ENCODE measurements at places on chromosomes 3 and 15. TPM values are rescaled to one million over a fixed set of nuclear protein-coding genes. Genes with fewer than 3 reads are reported as not detected.

DNA sequence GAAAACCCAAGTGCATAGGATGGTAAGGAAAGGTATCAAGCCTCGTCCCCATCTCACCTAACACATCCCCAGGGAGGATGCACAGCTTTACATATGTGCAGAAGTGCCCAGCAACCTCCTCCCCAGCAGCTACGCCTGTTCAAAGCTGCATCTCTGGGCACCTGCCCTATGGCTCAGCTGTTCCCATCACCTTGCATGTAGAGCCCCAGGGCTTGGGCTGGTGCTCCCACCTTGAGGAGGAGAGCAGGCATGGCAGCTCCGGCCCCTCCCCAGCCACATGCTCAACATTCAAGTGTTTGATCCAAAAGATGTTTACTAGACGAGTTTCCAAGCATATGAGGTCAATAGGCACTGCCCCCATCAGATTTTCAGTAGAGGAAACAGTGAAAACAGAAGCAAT is 173.5 kb downstream of the ATP10A start:
- H3K4me1 ChIP-seq = peaks cover 7% of the 10 kb centered on the region
- DNase-seq = no peak
- H3K27ac ChIP-seq = no peak overlapping the region
- no peaks in the 10 kb centered on the region for H3K36me3 ChIP-seq

DNA sequence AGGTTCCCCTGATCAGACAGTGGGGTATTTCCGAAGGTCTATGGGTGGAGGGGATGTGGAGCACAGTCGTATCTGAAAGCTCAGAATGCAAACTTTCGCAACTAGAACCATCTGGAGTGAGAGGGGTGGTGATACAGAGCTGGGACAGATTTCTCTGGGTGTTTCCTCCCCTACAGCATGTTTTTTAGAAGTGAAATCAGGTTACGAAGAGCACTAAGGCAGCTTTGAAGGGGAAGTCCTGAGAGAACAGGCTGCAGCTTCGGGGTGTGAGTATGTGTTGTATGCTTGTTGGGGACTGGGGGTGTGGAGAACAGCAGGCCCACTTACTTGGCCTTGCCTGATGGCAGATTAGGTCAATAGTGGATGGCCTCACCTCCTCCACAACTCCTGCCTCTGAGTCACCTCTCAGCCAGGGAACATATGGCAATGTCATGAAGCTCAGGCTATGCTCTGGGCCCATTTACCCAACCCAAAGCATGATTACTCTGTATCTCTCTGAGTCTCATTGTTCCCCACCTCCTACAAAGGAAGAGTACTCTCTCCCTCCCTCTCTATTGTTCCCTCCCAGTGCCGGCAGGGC is 107.2 kb upstream of the RASGRP1 start:
- no peak for DNase-seq
- H3K4me1 ChIP-seq = no peaks in the 10 kb centered on the region
- H3K27ac ChIP-seq = no peak overlapping the region
- no peaks in the 10 kb centered on the region for H3K36me3 ChIP-seq

- no peak for DNase-seq
- H3K27me3 ChIP-seq = no peaks in the 10 kb centered on the region
- peaks cover 45% of the 10 kb centered on the region for H3K4me1 ChIP-seq
- H3K27ac ChIP-seq = peak overlapping the region; percentile 59
Measured at GRCh38 chr15:90413411-90414379, 25.7 kb downstream of the IQGAP1 start.

DNA sequence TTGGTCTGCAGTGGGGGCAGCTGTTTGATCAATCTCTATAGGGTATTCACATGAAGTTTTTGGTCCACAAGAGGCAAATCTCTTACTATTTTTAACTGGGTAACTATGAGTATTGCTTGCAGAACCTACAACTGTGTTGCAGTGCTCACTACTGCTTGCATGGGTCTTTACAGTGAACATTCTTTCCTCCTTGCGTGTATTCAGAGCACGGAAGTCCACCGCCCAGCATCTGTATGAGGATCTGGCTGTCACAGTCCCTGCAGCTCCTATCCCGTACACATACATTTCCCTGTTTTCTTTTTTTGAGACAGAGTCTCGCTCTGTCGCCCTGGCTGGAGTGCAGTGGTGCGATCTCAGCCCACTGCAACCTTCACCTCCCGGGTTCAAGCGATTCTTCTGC is 449.9 kb downstream of the FGF12 start:
- no peak overlapping the region for H3K27ac ChIP-seq
- H3K27me3 ChIP-seq = no peaks in the 10 kb centered on the region
- H3K36me3 ChIP-seq = no peaks in the 10 kb centered on the region
- no peaks in the 10 kb centered on the region for H3K4me1 ChIP-seq
- H3K4me3 ChIP-seq = no peak overlapping the region

DNA sequence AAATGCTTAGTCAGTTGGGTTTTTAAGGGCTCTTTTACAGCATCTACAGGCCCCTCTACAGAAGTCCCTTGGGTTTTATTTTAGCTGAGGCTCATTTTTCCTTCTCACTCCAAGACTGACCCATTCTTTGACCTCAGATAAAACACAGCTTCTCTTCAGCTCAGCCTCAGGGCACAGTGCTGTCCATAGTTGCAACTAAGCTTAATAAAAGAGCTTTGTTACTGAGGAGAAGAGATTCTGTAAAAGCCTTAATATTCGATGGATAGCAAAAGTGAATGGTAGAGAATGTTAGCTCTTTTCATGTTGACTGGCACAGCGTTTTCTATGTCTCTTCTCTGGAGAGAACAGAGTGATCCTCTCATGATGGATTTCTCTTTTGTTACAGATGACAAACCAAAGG is 277.9 kb downstream of the BBX start:
- peaks cover 9% of the 10 kb centered on the region for H3K4me1 ChIP-seq
- no peak overlapping the region for H3K27ac ChIP-seq
- no peak for DNase-seq
- H3K36me3 ChIP-seq = peaks cover 33% of the 10 kb centered on the region
- H3K4me3 ChIP-seq = no peak overlapping the region

- no peaks in the 10 kb centered on the region for H3K4me1 ChIP-seq
- H3K36me3 ChIP-seq = no peaks in the 10 kb centered on the region
- H3K27me3 ChIP-seq = no peaks in the 10 kb centered on the region
- H3K4me3 ChIP-seq = no peak overlapping the region
- DNase-seq = no peak
Measured at GRCh38 chr3:38960042-38960622, 91.6 kb downstream of the SCN11A start.

DNA sequence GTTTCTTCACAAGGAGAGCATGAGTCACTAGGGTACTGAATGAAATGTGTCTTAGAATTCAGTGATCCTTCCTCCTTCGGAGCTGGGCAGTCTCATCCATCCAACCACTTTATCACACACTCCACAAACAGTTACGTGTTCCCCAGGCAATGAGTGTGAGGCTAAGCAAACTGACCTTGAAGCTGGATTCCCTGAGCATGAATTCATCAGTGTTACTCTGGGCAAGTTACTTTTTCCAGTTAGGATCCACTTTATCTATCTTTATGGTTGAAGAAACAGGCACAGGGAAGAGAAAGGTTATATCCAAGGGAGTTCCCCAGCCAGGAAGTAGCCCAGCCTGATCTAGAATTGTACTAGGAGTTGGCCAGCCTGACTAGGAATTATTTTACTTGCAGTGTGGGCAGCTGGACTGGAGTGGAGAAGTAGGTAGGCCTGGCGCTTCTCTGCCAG is 17.1 kb upstream of the GCNT3 start:
- no peaks in the 10 kb centered on the region for H3K36me3 ChIP-seq
- no peak for DNase-seq
- H3K27ac ChIP-seq = peak overlapping the region; percentile 22
- peaks cover 10% of the 10 kb centered on the region for H3K4me1 ChIP-seq
- H3K27me3 ChIP-seq = no peaks in the 10 kb centered on the region

- H3K27me3 ChIP-seq = no peaks in the 10 kb centered on the region
- H3K36me3 ChIP-seq = peaks cover 41% of the 10 kb centered on the region
- DNase-seq = no peak
Measured at GRCh38 chr3:50258979-50259378, 10.0 kb upstream of the SEMA3B start.

DNA sequence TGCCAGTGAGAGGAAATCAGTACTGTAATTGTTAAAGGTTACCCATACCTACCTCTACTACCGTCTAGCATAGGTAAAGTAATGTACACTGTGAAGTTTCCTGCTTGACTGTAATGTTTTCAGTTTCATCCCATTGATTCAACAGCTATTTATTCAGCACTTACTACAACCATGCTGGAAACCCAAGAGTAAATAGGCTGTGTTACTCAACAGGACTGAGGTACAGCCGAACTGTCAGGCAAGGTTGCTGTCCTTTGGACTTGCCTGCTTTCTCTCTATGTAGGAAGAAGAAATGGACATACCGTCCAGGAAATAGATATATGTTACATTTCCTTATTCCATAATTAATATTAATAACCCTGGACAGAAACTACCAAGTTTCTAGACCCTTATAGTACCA is 265.5 kb downstream of the NR2F2 start:
- no peaks in the 10 kb centered on the region for H3K27me3 ChIP-seq
- no peak for DNase-seq
- no peak overlapping the region for H3K27ac ChIP-seq
- H3K4me1 ChIP-seq = no peaks in the 10 kb centered on the region
- H3K36me3 ChIP-seq = no peaks in the 10 kb centered on the region

DNA sequence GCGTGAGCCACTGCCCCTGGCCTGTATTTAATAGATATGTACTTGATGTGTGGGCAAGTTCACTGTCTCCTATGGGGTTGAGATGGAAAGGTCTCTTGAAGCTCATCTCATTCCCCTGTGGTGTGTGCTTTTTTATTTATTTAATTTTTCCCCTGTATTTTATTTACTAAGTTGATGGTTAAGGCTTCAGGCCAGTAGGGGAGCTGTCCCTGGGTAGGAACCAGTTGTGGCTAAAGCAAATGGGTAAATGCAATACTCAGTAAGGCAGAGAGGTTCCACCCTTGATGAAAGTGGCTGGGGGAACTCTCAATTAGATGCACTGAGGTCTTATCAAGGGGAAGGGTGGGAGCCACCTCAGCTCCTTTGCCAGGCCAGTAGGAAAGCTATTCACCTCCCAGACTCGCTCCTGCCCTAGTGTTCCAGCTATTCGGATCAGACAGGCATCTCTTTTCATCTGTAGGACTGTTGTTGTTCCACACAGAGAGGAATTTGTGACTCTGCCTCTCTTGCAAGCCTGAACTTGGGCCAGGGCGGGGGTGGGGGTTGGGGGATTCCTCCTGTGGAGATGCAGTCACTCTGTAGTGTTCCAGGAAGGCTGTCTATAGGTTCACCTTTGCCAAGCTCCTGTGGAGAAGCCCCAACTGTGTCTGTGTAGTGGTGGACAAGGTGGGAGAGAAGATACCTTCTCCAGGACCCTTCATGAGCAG is 26.1 kb downstream of the PCCB start:
- DNase-seq = no peak
- H3K27ac ChIP-seq = no peak overlapping the region
- H3K4me1 ChIP-seq = no peaks in the 10 kb centered on the region
- H3K4me3 ChIP-seq = no peak overlapping the region
- peaks cover 15% of the 10 kb centered on the region for H3K36me3 ChIP-seq

- H3K36me3 ChIP-seq = no peaks in the 10 kb centered on the region
- no peak for DNase-seq
- H3K4me3 ChIP-seq = no peak overlapping the region
- no peaks in the 10 kb centered on the region for H3K27me3 ChIP-seq
- H3K4me1 ChIP-seq = no peaks in the 10 kb centered on the region
- no peak overlapping the region for H3K27ac ChIP-seq
Measured at GRCh38 chr3:32349184-32349583, 42.5 kb upstream of the CMTM7 start.

DNA sequence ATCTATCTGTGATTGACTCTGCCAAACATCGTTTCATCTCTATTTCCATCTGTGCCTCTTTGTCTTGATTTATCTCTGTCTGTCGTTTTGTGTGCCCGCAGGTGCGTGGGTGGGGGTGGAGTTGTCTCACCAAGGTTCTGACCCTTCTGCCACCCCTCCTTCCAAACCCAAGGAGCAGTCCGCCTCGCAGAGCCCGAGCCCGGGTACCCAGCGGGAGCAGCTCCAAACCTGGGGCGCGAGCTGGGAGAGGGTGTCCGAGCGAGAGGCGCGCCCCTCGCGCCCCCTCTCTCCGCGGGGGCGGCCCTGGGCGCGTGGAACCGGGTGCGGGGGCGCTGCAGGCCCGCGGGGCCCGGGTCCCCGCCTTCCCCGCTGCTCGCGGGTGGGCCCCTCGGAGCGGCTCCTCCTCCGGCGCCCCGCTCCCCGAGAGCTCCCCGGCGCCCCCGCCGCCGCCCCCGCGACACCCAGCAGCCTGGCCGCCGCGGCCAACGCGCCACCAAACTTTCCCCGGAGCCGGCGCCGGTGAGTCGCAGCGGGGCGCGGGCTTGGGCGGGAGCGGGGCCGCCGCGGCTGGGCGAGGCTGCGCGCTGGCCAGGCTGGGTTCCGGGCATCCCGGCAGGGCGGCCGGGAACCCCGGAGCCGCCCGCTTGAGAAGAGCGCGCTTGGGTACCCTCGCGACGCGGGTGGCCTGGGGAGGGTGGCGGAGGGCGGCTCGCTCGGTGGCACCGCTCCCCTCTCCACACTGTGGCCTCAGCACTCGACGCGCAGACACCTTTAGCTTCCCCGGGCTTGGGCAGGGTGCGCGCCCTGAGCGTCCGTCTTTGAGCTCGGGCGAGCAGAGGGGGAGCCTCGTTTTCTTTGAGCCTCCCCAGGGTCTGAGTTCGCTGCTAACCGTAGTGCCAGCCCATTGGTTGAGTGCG is at the start of gene HRH1:
Gene HRH1, plus strand, starts transcription at position 458 of the 917 bp plus-strand sequence. CDS start 104,545 bp downstream, outside the sequence.
- H3K4me1 ChIP-seq = peaks cover 18% of the 10 kb centered on the region
- H3K27ac ChIP-seq = peak within 1 kb of the TSS; percentile 58
- H3K36me3 ChIP-seq = no peaks in the 10 kb centered on the region
- peak within 1 kb of the TSS; percentile 42 for H3K4me3 ChIP-seq

DNA sequence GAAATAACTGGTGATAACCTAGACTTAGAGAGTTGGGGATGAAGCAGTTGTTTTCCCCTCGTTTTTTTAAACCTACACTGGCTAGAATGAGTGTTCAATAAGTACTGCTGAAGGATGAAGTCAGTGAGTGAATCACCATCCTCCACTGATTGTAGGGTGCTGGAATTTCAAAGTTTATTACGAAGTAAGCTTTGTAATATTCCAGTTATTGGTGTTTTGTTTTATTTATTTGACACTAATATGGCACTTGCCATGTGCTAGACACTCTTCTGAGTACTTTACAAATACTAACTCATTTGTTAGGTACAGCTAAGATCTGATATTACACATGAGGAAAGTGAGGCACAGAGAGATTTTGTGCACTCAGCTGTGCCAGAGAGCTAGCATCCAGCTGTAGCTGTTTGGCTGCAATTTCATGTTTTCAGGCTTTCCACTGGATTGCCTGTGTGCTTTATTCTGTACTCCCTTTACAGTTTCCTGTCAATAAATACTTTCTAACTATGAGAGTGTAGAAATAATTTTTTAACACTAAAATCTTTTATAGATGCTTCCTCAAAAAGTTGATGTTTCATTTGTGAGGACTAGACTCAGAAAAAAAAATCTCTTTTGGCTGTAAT is 5.8 kb downstream of the MAP2K5 start:
- H3K27me3 ChIP-seq = no peaks in the 10 kb centered on the region
- peaks cover 33% of the 10 kb centered on the region for H3K4me1 ChIP-seq
- no peak for DNase-seq
- no peak overlapping the region for H3K4me3 ChIP-seq

CCR5 gene
- total RNA-seq = 1.1 TPM

NPAP1 gene
- not detected for total RNA-seq

PRKCI gene
- 17.4 TPM for total RNA-seq

PDZRN3 gene
- 66.8 TPM for total RNA-seq

TICRR gene
- not detected for total RNA-seq

WNT5A gene
- 2.8 TPM for total RNA-seq

MYO5A gene
- total RNA-seq = 12.3 TPM

KBTBD13 gene
- 2.6 TPM for total RNA-seq

Measured in right atrium auricular region (tissue), 2 donors.